ENCODE measurements at places on chromosomes 1 and 21.

- DNase-seq = no peak
Measured at GRCh38 chr21:38507374-38507942, 9.2 kb upstream of the ERG start.

GRCh38 chr1:162070094-162070748 is 730 bp downstream of the NOS1AP start:
- no peak for DNase-seq

DNA sequence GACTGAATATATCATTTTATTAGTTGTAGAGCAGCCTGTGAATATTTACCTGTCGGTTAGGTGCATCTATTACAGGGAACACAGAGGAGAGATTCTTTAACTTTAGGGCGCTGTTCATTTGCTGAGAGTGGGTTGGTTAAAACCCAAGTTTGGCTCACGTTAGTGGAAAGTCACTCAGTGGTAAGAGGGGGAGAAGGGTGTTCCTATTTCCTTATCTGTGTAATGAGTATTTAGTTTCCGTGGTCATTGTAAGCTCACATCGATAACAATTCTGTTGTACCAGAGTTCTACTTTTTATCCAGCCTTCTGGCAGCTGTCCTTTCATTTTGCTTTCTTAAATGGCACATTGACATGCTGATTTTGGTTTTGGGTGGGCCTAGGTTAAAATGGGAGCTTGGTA is 773.2 kb upstream of the ADAMTS5 start:
- no peak for DNase-seq

DNA sequence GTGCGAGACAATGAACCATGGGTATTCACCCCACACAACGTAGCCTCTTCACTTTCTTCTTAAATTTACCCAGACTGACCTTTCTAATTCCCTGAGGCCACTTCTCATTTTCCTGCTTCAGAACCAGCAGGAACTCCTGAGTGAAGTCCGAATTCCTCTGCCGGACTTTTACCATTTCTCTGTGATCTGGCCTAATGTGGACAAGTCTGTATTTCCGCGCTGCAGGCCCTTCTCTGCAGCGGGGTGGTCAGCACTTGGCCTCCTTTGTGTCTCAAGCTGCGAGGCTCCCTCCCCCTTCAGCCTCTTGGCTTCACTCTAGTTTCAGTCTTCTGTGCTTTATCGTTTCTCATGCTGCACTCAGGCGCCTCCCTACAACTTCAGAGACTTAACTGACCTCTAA is 9.4 kb upstream of the CTBS start:
- DNase-seq = no peak

GRCh38 chr1:2352341-2352896 is 38.9 kb downstream of the MORN1 start:
- no peak for DNase-seq

DNA sequence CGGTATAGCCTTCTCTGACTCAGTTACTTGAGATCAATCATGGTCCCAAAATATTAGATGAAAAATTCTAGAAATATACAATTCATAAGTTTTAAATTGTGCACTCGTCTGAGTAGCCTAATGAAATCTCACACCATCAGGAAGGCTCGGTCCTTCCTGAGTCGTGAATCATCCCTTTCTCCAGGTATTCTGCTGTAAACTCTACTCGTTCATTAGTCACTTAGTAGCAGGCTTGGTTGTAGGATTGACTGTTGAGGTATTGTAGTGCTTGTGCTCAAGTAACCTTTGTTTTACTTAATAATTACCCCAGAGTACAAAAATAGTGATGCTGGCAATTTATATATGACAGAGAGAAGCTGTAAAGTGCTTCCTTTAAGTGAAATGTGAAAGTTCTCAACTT is 238.7 kb downstream of the OLFM3 start:
- DNase-seq = no peak

- DNase-seq = no peak
Measured at GRCh38 chr1:212655668-212656440, 43.8 kb downstream of the BATF3 start.

GRCh38 chr21:39947031-39947430 is 79.8 kb downstream of the PCP4 start:
- no peak for DNase-seq

Measured in activated CD4-positive, alpha-beta T cell treated with anti-CD3 and anti-CD28 coated beads, Interleukin-2, amount 50 U/mL, for 24 hours (primary cell).